Hepatic stellate cell (primary cell): ENCODE measurements at places on chromosomes 3 and 15.

GRCh38 chr15:67501177-67501835 lies 19.6 kb upstream of the C15orf61 start:
- peak; percentile 35 for DNase-seq

DNA sequence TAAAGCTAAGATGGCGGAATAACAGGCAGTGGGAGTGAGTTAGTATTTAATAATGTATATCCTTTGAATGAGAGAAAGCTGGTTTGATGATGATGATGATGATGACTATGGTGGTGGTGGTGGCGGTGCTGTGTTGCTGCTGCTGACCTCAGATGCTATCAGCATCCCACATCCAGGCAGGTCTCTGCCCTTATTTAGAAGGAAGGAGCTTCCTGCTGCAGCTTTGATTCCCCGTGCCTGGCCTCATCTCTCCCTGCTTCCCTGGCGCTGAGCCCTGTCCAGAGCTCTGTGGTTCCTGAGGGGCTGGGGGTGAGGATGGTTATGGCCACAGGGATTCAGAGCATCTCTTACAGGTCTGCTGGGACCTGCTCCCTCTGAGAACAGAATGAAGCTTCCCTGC lies 73.1 kb downstream of the RAB11A start:
- no peak for DNase-seq

DNA sequence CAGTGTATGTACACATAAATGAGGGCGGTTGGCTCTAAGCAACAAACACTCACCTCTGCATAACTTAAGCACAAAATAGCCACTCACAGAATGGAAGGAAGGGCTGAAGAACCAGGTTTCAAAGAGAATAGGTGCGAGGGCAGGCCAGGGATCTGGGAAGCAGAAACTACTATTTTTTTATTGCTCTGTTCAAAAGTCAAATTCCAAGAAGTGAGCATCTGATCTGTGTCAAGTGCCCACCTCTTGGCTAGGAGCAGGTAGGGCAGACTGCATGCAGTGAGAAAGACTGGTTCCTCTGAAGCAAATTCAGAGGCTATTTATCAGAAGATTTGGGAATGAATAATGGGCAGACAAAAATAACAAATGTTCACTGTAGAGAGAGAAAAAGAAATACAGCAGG lies 336.4 kb upstream of the CTNNB1 start:
- DNase-seq: no peak

- no peak for DNase-seq
Measured at GRCh38 chr3:66372681-66373350, 128.0 kb downstream of the LRIG1 start.

DNA sequence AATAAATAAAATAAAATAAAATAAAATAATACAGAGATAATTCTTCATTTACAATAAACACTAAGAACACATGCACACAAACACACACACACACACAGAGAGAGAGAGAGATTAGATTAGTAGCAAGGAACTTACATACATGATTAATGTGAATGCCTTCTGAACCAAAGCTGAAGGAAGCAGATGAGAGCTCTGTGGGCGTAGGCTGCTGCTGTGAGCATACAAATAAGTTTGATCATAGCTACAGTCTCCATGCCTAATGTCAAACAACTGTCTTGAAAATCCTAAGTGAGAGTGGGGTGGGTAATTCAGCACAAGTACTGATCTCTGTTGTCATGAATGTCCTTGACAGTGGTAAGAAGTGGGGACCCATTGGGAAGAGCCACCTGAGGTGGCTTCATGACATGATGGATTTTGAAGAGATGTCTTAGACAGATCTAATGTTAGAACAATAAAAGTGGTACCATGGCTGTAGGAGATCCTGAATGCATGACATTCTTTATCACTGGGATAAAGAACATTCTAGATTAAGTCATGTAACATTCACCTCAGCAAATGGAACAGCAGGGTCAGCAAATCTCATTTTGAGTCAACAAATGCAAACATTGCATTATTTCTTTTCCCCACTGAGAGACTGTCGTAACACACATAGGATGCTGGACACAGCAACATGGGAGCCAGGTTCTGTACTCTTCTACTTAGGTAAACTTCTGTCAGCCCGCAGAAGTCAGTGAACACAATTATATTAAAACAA lies 46.2 kb downstream of the CHL1 start:
- no peak for DNase-seq

- DNase-seq: no peak
Measured at GRCh38 chr15:56877255-56877970, 41.0 kb upstream of the TCF12 start.

DNA sequence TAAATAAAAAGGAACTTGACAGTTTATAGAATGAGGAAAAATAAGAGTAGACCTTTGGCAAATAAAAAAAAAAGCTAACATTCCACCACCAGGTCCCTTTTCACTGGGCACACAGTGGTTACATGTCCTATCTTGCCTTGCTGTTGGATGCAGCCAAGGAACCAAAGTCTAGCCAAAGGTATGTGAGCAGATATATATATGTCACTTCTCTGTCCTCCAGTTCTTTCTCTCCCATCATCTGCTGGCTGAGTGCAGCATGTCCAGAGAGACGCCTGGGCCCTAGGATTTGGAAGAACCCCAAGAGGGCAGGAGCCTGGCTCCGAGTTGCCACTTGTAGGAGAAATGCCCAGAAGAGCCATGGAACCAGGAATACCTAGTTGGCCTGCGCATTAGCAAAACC lies 104.7 kb downstream of the SERPINI1 start:
- DNase-seq: no peak

GRCh38 chr3:141849056-141849815 lies 27.2 kb upstream of the ATP1B3 start:
- DNase-seq: no peak

GRCh38 chr3:131973731-131974130 lies 61.1 kb downstream of the CPNE4 start:
- no peak for DNase-seq

DNA sequence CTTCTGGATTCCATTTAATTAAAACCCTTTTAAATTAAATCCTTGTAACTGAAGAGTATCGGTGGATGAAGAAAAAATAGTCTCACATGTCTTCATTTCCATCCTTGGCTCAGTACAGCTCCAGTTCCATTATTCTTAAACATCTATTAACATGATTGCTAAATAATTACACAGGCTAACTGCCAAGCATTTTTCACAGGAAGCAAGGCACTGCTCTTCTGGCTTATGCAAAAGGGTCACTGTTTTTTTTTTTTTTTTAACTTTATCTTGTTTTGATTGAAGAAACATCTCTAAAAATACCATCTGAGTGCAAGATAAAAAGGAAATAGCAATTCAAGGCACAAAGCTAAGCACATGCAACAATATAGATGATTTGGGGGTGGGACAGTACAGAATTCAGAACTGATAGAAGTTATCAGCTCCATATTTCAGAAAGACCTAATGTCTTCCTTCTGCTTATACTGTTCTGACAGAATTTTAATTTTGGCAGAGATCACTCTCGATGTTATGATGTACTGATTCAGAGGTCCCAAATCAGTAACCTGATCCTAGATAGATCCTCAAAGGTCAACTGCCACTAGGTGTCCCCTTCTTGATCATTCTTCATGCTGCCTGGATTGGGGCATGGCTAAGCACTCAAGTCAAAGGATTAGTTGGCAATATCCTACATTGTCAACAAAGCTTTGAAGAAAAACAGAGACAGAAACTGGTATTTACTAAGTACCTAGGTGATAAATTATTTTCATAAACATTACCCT lies 57.8 kb upstream of the ACTC1 start:
- no peak for DNase-seq

- no peak for DNase-seq
Measured at GRCh38 chr15:63979262-63979793, 67.0 kb downstream of the DAPK2 start.

- no peak for DNase-seq
Measured at GRCh38 chr3:71780430-71780829, 4.5 kb downstream of the PROK2 start.

GRCh38 chr15:100924436-100924835 lies 5.3 kb downstream of the LRRK1 start:
- DNase-seq: no peak

DNA sequence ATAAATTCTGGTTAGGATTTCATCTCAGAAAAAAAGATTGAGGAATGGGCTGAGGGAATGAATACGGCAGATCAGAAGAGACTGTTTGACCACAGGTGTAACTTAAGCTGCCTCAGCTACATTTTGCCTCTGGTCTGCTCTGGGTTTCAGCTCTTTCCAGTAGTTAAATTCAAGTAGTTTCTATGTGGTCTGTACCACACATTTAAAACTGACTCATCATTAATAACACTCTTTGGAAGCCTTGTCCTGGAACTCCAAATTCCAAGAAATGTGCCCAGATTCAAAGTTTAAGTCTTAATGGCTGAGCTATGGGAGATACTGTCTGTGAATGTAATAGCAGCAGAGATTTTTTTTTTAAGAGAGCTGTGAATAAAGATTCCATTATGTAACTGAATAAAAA lies 133.1 kb upstream of the IGSF10 start:
- DNase-seq: no peak

- no peak for DNase-seq
Measured at GRCh38 chr3:2579206-2579605, 480.5 kb downstream of the CNTN4 start.

DNA sequence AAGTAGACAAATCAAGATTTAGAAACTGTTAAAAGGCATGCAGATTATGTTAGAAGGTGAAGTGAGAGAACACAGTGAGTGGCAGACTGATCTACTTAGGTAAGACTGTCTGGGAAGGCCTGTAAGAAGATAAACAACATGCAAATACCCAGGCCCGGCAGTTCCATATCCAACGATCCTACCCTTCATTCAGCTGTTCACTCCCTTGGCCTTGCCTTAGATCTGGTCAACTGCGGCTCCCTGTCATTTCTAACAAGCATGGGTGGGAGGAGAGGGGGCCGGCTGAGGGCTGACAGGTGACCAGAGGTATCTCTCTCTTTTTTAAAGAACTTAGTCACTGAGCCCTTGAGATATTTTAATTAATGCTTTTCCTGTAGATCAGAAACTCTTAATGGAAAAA lies 84.7 kb upstream of the FAM3D start:
- no peak for DNase-seq

DNA sequence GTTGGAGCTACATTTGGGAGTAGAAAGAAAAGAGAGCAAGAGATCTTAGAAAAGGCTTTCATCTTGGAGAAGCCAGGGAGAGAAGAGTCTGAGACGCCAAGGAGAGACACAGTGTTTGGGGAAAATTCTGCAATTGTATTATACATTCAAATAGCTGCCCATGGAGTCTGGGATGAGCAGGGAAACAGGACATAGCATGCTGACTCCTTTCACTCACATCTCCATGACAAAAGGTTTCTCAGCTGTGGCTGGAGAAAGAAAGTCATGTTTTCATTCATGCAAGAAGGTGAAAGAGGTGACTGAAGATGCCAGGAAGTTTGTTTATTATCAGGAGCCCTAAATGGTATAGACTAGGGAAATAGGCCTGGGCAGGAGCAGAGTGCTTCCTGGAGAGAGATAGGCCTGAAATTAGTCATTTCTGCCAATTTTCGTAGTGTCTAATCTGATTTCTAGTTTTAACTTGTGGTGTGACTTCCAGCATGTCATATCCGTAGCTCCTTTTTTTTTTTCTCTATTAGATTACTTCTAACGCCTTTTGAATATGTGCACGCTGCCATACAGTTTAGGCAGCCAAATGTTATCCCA lies 34.1 kb downstream of the ACP3 start:
- DNase-seq: no peak

- DNase-seq: no peak
Measured at GRCh38 chr3:155281912-155282311, 11.6 kb downstream of the STRIT1 start.

DNA sequence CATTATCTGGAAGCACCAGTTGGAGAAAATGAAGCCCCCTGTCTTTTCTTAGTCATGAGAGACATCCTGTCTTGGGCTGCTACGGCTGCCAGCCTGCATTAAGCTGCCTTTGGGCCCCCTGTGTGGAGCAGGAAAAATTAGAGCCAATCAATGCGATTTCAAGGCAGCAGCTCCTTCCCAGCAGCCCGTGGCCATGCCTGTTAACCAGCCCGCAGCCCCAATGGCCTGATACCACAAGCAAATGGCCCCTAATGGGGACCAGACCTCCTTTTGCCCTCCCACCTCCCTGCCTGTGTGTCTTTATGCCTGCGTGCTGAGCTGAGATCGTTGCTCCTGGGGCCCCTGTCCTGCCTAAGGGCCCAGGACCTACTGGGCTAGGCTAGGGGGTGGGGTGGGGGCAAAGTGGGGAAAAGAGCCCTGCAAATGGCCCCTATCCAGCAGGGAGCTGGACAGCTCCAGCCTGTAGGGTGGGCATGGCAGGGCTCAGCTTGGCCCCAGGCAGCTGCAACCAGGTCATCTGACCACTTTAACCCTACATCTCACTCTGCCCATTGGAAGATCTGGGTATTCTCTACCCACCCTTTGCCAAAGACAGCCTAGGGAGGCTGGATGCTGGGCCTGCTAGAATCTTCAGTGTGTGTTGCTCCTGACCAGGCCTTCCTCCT lies 53.8 kb upstream of the MRPS22 start:
- no peak for DNase-seq

GRCh38 chr15:42136513-42136912 lies 19.9 kb downstream of the PLA2G4F start:
- no peak for DNase-seq

DNA sequence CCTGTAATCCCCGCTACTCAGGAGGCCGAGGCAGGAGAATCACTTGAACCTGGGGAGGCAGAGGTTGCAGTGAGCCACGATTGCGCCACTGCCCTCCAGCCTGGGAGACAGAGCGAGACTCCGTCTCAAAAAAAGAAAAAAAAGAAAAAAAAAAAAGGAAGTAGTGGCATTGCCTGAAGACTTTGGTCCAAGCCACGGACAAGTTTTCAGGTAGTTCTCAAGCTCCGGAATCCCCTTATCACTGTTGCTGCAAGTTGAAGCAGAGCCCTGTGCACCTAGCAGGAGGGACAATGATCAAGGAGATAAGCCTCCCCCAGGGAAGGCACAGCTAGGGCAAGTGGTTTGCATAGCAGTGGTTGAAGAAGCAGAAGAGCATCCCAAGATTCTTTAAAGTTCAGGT lies 97.6 kb downstream of the MEX3B start:
- DNase-seq: no peak

DNA sequence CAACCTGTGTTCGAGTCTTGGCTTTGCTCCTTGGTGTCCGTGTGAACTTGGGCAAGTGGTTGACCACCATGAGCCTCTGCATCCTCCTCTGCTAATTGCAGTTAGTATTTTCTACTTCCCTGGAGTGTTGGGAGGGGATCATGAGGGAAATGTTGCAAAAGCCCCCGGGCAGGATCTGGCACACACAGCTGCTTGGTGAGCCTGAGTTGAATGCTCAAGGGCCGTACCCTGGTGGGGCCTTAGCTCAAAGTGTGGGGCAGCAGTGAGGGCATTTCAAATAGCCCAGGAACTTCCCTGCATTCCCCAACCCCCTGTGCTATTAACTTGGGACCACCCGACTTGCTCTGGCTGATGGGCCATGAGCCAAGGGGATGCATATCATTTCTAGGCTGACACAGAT lies 94.9 kb upstream of the SLC6A11 start:
- DNase-seq: no peak
